ENCODE measurements at places on chromosomes 16 and 17.

- no peak for DNase-seq
Measured at GRCh38 chr17:522919-523318, 170.3 kb upstream of the RPH3AL start.

DNA sequence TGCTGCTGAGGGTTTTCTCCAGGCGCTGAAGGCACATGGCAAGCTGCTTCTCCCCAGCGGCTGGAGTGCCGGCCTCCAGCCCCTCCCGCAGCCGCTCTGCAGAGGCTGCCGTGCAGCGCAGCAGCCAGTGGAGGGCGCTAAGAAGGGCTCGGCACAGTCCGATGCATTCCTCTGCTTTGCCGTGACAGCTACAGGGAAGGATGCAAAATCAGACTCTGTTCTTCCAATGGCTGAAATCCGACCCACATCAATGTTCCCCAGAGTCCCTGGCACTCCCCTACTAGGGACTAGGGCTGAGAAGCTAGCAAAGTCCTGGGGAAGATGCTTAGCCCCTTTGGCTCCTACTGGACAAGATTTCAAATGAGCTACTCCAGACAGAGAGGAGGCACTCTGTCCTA, 19.0 kb downstream of the MED24 start:
- DNase-seq = peak; percentile 28

- peak; percentile 44 for DNase-seq
Measured at GRCh38 chr17:51508048-51508447, 247.7 kb downstream of the UTP18 start.

DNA sequence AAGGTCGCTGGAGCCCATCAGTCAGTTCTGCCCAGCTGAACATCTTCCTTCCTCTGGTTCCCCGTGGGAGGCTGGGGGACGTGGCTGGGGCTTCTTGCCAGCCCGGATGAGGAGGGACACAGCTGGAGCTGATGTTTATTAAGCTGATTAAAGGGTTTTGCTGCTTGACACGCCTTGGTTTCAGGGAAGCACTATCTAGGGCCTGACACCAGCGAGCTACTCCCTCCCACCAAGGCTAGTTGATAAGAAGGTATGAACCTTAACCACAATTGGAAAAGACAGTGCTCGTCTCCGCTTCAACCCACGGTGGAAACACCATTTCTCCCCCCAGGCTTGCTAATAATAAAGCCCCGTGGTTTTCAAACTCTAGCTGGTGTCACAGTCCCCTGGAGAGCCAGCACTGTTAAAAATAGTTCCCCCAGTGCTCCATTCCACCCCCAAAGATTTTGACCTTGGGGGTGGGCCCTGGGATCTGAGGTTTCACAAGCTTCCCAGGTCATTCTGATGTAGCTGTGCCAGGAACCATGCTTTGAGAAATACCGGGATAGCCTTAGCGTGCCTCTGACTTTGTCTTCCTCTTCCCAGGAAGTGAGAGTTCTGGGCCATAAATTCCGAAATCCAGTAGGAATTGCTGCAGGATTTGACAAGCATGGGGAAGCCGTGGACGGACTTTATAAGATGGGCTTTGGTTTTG, 5.5 kb downstream of the DHODH start:
- DNase-seq = no peak

- DNase-seq = no peak
Measured at GRCh38 chr17:13027246-13027645, 9.4 kb upstream of the ELAC2 start.

- DNase-seq = no peak
Measured at GRCh38 chr17:71441098-71441497, 679.7 kb upstream of the SOX9 start.

DNA sequence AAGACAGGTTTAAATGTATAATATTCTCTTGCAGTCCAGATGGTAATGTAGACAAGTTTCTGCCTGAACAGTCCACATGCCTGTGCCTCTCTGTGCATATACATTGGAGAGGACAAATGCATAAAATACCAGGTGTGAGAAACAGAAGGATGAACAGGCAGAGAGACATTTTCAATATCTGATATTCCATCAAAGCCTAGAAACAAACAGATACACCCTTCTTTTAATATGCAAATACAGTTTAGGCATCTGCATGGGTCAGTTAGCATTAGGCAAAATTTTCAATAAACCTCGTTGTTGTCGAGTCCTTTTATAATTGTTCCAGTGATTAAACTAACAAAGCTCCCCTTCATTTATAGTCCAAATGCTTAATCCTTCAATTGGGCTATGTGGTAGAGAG, 897 bp downstream of the OMG start:
- DNase-seq = peak; percentile 77

- DNase-seq = no peak
Measured at GRCh38 chr16:88330971-88331890, 51.5 kb upstream of the ZNF469 start.

DNA sequence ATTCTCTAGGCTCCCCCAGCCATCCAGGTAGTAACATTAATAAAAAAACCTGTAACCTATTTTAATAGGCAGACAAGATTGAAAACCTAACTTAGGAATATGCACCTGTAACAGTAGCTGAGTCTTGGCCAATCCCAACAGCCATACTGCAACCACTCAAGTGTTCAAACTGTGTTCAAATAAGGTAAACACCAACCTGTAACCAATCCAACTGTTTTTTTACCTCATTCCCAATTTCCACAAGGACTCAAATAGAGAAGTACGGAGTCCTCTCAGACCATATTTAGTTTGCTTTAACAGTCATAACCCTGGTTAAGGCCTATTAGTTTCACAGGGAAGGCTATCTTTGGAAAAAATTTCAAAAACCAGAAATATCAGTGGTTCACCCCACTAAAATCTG, 40.4 kb upstream of the NOS2 start:
- DNase-seq = no peak

GRCh38 chr16:62585041-62585545, 548.9 kb upstream of the CDH8 start:
- peak; percentile 61 for DNase-seq

GRCh38 chr17:8870406-8871040, 3.0 kb upstream of the PIK3R6 start:
- no peak for DNase-seq

DNA sequence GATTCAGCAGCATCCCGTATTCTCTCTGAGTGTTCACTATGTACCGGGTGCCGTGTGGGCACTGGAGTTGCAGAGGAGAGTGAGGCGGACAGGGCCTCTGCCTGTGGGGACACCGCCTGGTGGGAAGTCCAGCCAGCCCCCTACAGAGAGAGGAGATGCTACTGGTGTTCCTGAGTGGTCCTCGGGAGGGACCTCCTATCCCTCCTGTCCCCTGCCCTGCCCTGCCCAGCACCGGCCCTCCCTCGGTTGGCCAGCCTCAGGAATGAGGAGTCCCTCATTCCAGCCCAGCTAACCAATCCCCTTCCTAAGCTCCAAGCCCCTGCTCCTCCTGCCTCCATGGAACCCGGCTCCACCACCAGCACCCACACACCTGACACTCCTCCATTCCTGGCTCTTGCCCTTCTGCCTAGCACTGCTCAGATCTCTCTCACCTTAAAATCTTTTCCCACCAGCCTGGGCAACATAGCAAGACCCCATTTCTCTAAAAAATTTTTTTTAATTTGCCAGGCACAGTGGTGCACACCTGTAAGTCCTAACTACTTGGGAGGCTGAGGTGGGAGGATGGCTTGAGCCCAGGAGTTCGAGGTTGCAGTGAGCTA, 2.0 kb downstream of the ASGR2 start:
- DNase-seq = no peak

DNA sequence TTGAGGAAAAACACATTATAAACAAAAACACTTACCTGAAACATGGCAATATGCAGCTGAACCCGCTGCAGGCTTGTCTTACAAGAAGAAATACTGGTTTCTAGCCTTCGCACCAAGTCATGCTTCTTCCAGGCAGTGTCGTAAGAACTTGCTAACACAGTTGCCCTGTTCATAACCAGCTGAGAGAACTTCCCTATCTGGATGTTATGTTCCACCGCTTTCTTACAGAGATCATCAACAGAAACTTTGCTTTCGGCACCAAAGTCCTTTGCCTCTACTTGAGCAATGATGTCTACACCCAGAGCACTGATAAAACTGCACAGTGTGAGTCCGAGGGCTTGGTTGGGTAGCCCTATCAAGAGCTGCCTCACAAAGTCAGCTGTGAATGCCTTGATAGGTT, 27.9 kb upstream of the ARL6IP1 start:
- no peak for DNase-seq

DNA sequence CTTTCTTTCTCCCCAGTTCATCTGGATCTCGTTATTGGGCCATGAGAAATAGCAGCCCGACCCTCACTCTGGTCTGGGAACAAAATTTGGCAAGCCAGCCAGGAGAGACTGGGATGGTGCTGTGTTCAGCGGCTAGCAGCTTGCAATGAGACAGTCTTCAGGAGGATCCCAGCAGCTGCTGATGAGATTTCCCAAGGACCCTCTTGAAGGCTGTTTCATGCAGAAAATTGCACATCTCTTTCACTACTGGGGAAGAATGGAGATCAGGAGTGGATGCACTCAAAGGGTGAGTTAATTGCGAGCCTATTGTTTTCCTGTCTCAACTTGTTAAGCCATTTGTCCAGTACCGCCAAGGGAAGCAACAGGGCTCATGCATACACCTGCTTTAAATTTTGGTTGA, 5.5 kb upstream of the COIL start:
- no peak for DNase-seq

DNA sequence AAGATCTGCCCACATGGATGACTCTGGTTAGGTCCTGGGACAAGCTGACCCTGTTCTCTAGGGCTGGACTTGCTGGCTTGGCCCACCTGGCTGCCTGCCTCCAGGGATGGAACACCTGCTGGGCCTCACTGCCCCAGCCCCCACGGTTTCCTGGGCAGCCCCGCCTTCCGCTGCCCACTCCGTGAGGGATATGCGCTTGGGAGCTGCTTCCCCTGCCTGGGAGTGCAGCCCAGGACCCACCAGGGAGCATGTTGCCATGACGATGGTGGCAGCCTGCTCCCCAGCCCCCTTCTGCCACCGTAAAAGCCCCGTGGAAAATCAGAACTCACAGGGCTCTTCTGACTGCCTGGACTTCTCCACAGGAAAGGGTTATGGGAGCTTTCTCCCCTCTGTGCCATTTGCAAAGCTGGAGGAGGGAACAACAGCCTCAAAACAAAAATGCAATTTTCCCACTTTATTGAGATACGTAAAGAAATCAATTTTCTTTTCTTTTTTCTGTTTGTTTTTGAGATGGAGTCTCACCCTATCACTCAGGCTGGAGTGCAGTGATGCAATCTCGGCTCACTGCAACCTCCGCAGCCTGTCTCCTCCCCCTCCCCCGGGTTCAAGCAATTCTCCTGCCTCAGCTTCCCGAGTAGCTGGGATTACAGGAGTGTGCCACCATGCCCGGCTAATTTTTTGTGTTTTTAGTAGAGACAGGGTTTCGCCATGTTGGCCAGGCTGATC, 18.0 kb upstream of the GAS7 start:
- peak; percentile 26 for DNase-seq

GRCh38 chr16:18969050-18969854, 14.5 kb upstream of the TMC7 start:
- peak; percentile 90 for DNase-seq

DNA sequence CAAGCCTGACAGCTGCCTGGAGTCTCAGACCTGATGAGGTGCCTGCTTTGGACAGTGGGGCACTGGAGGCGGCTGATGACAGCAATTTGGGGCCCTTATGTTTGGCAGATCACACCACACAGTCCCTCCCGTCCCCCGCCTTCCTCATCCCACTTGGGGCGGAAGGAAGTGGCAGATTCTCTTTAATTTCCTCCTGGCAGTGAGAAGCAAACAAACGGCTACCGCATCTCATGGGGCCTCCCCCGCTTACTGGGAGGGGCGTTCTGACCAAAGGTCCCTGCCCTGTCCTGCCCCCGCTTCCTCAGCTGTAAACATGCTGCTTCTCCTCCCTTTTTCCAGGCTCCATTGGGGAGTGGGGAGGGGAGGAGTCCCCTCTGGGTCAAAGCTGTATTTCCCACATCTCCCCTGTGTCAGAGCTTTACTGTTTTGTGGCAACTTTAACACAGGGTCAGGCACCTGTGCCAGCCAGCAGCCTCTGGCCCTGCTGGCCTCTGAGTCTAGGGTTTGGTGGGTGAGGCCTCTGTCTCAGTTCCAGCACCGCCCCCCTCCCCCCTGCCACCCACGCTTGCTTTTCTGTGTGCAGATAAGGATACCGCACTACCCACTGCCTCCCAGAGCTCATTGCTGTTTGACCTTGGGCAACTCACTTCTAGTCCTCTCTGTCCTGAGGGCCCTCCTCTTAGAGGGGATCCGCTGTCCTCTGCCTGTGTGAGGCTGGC, 5.4 kb upstream of the NFATC3 start:
- peak; percentile 24 for DNase-seq

DNA sequence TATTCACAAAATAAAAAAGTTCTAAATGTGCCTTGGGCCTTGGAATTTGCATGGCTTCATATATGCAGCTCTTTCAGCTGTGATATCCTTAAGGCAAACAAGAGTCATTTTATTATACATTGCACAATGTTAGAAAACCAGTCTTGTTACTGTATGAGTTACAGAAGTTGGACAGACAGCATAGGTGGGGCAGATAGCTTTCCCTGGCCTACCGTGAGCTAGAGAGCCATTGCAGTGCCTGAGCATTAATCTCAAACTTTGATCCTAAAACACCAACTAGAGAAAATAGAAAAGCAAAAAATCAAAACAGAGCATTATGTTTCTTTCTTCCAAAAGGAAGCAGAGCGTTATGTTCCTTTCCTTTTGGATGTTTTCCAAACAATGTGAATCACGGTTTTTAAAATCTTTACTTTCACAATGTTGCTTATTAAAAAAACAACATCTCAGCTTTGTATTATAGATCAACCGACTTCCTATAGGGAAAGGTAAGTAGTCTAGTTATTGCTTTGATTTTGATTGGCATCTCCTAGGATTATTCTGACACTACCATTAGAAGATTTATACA, 32.2 kb downstream of the ARHGAP44 start:
- no peak for DNase-seq

DNA sequence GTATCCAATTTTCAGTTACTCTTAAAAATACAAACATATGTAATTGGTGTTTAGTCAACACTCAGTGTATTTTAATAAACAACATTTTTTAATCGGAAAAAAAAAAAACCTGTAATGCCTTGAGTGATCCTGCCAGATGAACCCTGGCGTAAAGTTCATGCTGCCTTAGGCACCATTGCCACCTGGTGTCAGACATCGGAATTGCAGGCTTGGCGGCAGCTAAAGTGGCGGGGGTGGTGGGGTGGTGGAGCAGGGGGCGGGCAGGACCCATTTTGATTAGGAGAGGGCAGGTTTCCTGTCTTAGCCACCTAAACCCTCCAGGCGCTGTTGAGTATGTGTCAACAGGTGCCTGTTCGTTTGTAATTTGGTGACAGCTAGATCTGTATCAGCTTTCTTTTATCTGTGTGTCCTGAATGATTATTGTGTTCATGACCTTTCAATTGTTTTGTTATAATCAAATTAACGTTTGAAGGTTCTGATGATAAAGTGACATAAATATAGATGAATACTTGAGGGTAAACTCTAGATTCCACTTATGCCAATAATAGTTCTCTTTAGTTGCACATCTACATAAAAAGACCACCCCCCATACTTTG, 588.7 kb downstream of the CDH13 start:
- DNase-seq = no peak

Data from midbrain (tissue), 1 donor.